ENCODE measurements at places on chromosomes 3 and 15.
A peak's percentile ranks its signal among the peaks of the same experiment; 100 is the strongest.

DNA sequence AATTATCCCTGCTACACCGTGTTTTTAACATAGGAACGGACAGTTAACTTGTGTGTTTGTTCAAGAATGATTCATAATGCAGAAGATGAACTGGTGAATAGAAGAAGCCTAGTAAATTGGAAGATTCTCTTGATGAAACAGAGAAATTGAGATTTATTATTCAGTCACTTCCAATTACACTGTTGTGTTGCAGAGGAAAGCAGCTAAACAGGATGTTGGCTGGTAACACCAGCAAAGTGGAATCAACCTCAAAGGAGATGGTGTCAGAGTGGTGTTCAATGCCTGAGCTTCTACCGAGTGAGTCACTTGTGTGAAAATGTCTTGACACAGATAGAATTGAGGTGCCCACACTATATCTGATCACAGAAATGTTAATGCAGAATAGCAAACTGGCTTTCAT is 399.6 kb downstream of the LPP start:
- DNase-seq: peak; percentile 1

GRCh38 chr15:34591306-34591705 is 7.9 kb upstream of the GOLGA8B start:
- DNase-seq: no peak

- no peak for DNase-seq
These were observed 121.9 kb upstream of the CTDSPL start for GRCh38 chr3:37739579-37740290.

- no peak for DNase-seq
These were observed 64.0 kb downstream of the ITGA11 start for GRCh38 chr15:68367992-68368391.

Measured in effector memory CD4-positive, alpha-beta T cell (primary cell).